ENCODE measurements at places on chromosomes 2 and 18. TPM values are rescaled to one million over a fixed set of nuclear protein-coding genes. Genes with fewer than 3 reads are reported as not detected.

DNA sequence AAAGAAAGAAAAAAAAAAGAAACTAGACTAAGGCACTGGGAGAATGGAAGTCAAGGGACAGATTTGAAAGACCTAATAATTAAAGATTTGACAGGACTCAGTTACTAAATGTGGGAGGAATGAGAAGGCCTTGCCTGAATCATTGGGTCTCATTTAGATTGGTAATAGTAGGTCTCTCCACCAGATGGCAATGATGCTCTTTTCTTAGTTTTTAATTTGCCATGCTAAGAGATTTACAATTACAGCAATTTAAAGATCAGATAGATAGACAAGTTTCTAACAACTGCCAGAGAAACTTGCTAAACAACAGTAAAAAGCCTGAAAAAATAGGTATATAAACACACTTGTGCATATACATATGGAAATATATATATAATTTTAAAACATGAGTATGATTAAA is 153.0 kb downstream of the TMEM247 start:
- no peak for DNase-seq

Gene GAREM2
- 2.5 TPM for total RNA-seq

Gene EPG5
- total RNA-seq, result 20.4 TPM

- DNase-seq, result no peak
Observed at GRCh38 chr2:124272261-124272841, 247.3 kb downstream of the CNTNAP5 start.

DNA sequence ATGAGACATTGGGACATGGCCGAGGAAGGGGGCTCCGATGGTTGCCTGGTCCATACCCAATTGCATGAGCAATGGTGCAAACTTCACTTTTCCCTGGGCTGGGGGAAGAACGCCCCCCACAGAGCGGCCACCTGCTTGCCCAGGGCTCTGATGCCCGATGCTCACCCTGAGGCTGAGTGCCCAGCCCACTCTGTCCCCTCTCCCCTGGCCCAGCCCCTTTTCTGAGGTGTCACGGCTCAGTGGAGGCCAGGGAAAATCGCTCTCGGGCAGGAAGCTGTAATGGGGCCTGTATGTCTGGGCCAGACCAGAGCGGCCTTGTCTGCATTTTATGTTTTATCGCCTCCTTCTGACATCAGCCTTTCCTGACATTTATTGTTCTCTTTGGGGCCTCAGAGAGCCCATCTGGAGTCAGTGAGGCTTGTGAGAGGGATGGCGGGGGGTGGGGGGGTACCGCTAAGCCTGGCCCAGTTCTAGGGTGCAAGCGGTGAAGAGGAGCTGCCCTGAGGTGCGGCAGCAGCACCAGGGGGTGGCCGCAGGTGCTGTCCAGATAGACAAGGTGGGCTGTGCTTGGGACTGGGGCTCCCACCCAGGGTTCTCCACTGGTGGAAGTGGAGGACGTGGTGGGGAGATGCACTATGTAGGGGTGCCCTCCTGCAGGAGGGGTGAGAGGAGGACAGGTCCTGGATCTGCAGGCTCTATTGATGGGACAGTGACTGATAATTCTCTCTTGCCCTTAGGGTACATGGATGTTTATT is 46.2 kb downstream of the INHBB start:
- no peak for DNase-seq

- no peak for DNase-seq
Observed at GRCh38 chr2:15205562-15205961, 355.6 kb downstream of the NBAS start.

DNA sequence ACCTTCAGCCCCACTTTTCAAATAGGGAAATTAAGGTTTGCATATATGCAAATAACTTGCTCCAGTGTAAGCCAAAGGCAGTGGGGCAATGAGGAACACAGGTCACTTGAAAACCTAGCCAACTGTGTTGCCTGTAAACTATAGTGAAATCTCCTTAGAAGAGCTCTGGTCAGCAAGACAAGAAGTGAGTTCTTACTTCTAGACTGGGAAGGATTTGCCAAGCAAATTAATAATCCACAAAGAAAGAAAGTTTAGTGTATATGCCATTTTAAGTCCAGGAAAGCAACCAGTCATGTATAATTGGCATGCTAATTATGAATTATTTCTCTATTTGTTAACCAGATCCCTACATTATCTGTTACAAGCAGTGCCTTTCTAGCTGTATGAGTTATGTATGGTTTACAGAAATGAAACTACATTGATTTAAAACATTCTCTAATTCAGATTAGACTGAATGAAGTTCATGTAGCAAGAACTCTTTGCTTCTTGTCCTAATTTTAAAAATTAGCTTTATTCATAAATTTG is 129.9 kb downstream of the MTX2 start:
- no peak for DNase-seq

GRCh38 chr2:120133572-120134244 is 89.5 kb downstream of the TMEM185B start:
- DNase-seq, result no peak

Gene QPCT
- total RNA-seq, result 1.2 TPM

- DNase-seq, result no peak
Observed at GRCh38 chr2:120526047-120526562, 180.2 kb downstream of the INHBB start.

Gene ASB18
- total RNA-seq, result not detected

Gene SERPINB11
- total RNA-seq, result not detected

Gene ELOA2
- total RNA-seq, result not detected

GRCh38 chr2:18194161-18194560 is 315.7 kb downstream of the KCNS3 start:
- no peak for DNase-seq

Gene SFT2D3
- 9.6 TPM for total RNA-seq

DNA sequence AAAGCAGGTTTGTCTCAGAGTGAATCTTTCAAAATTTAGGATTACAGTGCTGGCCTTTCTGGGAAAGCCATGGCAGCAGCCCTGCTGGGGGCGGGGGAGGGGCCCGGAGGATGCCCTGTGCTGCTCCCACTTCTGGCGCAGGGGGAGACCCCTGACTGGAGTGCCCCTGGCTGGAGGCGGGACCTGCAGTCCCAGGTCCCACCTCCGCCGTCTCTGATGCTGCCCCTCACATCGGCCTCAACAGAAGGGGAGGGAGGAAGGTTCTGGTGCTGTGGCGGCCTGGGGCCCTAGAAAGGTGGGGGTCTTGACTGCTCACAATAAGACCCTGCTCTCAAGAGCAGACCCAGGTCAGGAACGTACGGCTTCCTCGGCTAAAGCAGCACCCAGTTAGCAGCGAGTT is 216.4 kb downstream of the TWIST2 start:
- no peak for DNase-seq

GRCh38 chr2:171459498-171459897 is 25.5 kb downstream of the DCAF17 start:
- no peak for DNase-seq

DNA sequence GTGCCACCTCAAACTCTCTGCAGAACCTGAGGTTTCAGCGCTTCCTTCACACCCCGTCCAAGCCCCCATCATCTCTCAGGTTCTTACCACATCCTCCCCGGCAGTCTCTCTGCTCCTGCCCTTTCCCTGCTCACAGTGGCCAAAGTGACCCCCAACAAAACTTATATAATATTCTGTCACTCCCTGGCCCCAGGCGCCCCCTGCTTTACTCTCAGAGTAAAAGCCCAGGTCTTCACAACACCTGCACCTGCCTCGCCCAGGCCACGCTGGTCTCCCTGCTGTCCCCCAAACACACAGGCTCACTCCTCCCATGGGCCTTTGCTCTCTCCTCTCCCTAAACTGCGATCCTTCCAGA is 6.4 kb downstream of the ITGB1BP1 start:
- no peak for DNase-seq

- DNase-seq, result no peak
Observed at GRCh38 chr18:32104516-32104915, 12.8 kb downstream of the RNF138 start.

GRCh38 chr2:62972601-62973000 is 78.0 kb upstream of the OTX1 start:
- DNase-seq, result no peak

- DNase-seq, result no peak
Observed at GRCh38 chr2:190637281-190637734, 11.6 kb upstream of the NAB1 start.

DNA sequence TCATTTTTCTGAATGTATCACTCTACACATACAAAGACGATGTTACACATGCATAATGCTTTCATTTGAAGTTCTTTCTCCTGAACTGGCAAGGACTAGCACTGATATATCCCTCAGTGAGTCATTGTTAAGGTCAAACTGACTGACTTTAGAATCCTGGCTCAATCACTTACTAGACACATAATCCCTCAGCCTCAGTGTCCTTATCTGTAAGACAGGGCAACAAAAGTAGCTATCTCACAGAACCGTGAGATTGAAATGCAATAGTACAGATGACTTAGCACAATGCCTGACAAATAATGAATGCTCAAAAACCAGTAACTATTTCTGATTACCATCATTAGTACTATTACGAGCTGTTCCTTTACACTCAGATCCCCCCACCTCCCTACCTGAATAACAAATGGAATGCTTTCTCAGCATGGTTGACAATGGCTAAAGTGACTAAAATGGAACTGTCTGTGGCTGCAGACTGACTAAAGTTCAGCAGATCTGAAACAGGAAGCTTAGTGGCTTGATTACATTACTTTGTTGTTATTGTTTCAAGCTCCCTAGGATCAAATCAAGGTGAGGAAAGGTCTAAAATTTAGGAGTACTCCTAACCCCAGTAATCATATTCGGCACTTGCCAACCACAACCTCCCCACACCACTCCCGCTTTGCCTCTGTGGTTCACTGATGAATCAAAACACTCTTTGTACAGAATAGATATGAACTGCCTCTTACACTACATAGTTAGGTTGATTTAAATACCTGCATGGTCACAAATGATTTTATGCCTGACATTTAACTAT is 35.8 kb upstream of the CACNB4 start:
- no peak for DNase-seq

DNA sequence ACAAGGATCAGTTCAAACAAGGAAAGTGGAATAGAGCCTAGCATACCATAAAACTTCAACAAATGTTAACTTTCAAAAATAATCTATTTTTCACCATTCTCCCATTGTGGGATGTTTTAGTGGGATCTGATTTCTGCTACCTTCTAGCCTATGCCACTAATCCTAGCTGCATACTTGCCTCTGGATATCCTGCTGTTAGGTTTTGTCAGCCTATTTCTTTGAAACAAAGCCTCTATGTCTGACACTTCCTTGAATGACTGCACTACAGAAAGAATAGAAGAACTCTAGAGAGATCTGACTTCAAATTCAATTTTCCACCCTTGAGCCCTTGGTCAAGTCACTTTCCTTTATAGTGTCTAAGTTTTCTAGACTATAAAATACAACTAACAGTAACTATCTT is 291.5 kb downstream of the PTH2R start:
- no peak for DNase-seq

Gene GNLY
- 0.84 TPM for total RNA-seq

GRCh38 chr2:70553334-70553583 is 367 bp downstream of the TGFA start:
- no peak for DNase-seq

DNA sequence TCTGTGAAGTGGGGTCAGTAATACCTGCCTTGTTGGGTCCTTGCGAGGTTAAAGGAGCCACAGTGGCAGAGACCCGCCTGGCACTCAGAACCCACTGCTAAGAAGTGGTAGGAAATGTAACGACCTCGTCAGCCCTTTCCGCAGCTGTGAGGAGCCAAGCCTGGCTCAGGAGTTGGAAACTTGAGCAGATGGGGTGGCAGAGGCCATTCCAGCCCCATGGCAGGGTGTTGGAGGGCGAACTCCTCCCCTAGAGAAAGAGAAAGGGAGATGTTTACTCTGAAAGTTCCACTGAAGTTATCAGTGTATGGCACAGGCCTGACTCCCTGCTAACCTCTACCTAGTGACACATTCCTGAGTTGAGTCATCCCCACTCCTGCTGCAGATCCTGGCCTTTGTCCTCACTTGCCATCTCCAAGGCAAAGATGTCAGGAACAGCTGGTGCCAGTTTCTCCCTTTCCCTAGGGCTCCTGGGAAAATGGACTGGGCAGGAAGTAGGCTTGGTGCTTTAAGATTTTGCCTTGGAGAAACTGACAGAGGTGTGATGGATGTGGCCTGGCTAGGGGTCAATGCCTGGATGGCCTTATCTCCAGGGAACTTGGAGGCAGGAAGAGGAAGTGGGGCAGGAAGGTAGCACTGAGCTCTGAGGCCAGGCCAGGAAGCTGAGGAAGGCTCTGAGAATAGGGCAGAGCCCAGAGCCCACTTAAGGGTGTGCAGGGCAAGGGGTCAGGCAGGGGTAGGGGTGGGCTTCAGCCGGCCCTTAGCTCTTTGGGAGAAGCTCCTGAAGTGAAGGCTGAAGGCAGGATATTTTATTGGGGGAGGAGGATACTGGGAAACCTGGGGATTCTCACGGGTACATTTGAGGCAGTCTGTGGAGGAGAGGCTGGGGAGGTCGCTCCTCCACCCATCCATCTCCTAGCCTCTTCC is 888 bp downstream of the VAMP5 start:
- DNase-seq, result no peak

Gene SERPINB3
- not detected for total RNA-seq

Gene LBH
- 120 TPM for total RNA-seq

Gene GCA
- total RNA-seq, result 8.3 TPM

GRCh38 chr18:66632756-66633155 is 28.9 kb upstream of the CDH19 start:
- DNase-seq, result no peak

DNA sequence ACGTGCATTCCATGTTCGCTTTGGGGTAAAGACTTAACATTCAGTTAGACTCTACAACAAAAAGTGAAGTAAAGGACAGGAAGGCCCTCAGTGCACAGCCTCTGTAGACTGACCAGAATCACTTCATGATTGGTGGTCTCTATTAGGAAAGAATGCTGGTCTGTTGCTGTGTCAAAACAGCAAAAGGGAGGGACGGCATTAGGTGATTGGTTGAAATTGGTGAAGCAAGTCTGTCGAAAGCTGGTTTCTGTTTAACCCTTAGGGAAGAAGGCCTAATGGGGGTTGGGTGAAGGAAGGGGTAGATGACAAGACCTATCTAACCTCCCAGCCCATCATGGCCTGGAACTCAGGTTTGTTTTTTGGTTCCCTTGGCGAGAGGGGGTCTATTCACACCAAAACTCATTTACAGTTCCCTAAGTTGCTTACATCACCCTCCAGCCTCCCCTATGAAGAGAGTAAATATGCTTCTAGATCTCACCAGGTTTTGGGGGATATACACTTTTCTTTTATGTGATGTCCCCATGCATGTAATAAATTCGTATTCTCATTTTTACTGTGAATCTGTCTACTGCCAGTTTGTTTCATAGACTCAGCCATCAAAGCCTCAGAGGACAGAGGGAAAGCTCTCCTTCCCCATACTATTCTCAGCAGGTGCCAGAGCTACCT is 65.6 kb downstream of the TMEM17 start:
- peak; percentile 66 for DNase-seq

- no peak for DNase-seq
Observed at GRCh38 chr18:37578182-37578678, 12.6 kb upstream of the CELF4 start.

DNA sequence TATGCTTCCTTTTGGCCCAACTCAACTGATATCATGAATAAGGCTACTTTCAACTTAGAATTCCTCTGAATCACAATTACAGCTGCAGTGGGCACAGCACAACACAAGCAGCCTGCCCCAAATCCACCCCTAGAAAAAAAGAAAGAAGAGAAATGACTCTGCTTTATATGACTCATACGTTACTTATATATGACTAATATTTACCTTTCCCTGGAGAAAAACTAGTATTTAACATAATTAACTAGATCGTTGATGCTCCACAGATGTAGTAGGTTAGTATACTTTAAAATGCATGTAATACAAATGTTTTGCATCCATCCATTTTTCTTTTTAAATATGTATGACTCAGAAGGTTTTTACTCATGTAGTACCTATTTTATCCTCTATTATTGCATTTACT is 133.3 kb upstream of the UNC80 start:
- no peak for DNase-seq

Gene RNU2-63P
- total RNA-seq, result not detected

- DNase-seq, result no peak
Observed at GRCh38 chr2:23530206-23530908, 145.4 kb downstream of the KLHL29 start.

GRCh38 chr2:226661789-226662545 is 137.7 kb downstream of the IRS1 start:
- no peak for DNase-seq
